Ecto neural progenitor cell (in vitro differentiated cells): ENCODE measurements at places on chromosomes 6 and 20.

GRCh38 chr6:33018904-33019303 lies 9.5 kb upstream of the HLA-DOA start:
- DNase-seq = no peak

DNA sequence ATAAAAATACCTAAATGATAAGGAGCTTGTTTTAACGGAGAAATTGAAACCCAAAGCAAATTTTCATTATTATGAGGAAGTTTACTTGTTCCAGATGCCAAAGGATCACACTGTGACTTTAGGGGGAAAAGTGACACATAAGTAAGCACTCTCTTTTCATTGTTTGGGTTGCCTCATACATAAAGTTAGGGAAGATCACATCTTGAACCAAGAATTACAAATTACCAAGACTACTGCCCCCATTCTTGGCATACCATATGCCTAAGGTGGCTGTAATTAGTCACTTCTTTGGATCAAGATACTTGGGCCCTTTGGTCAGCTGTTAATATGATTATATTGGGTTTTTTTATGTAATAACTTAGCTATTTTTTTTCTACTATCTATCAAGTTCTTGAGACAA lies 269.0 kb downstream of the COL12A1 start:
- DNase-seq = no peak

DNA sequence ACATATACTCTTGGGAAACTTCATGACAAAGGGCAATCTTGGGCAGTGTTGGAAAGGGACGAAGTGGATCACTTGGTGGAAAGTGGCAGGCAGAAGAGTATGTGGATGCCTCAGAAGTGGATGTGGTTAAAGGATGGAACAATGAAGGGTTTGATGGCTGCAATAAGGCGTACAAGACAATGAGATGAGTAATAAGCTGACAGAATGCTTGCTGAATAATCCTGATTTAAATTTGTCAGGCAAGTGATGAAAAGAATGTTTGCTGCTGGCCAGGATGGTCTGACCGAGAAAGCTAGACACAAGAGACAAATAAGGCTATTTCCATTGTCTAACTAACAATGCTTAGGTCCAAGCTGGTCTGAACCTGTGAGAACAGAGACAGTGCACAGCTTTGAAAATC lies 61.6 kb upstream of the CEP85L start:
- DNase-seq = no peak

DNA sequence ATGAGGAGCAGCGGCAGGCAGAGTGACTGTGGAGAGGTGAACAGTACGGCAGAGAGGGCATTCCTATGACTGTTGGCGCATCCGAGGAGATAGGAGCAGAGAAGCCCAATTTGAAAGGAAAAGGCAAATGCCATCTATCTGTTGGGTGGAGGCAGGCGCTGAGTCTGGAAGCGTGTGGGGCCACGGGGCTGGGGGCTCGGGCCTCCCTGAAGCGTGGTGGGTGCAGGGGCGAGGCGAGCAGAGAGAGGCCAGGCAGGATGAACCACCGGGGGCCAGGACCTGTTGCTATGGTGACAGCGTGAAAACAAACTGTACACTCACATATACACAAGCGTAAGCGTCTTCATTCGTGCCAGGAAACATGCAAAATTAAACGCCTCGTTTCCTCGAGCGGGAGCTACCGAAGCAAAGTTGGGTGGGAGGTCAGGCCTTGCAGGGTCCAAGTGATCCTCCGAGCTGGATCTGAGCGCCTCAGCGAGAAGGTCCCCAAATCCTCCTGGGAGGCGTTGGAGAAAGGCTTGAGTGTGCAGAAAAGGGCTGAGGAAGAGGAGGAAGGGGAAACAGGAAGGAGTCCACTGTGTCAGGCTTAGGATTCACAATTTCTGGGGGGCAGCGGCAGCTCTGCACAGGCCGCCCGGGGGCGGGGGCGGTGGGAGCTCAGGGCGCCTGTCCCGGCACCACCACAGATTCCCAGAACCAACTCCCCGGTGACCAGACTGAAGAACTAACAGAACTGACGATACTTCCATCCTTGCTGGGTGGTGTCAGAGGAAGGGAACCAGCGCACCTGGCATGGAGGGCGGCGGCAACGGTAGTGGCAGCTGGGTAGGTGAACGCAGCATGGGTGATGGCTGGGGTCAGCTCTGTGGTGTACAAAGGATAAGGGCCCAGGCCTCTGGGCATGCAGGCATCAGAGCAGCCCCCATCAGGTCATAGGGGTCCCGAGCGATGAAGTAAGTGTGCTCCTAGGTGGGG lies 68.2 kb downstream of the KHDC1L start:
- DNase-seq = no peak

DNA sequence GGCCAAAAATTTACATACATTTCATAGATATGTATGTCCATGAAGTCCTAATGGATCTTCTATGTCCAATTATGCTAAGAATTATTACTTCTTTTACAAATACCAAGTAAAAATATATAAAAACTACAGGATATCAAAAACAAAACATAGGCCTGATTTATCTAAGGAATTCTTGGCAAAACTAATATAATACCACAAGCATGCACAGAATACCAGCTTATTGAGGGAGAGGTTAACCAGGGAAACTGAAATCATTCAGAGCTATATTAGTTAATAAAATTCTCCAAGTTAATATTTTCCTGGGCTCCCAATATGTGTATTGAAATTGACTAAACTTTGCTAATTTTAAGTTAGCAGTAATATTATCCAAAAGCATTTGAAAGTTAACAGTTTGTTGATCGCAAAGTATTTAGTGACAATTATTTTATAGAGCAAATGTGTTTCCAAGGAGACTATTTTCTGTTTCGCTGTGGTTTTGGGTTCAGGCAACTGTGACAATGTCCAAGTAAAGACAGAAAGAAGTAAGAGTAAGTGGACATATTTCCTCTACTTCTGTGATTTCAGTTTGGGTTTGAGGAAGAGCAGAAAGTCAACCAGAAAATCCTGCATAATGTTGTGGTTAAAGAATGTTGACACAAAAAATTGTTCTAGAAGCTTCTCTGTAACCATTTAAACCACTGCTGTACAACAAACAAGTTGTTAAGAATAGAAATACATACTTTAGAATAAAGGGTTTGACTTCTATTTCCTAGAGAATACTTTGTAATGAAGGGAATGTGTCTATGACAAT lies 167.4 kb downstream of the COL21A1 start:
- DNase-seq = no peak

GRCh38 chr6:145963216-145964068 lies 716 bp downstream of the SHPRH start:
- no peak for DNase-seq

DNA sequence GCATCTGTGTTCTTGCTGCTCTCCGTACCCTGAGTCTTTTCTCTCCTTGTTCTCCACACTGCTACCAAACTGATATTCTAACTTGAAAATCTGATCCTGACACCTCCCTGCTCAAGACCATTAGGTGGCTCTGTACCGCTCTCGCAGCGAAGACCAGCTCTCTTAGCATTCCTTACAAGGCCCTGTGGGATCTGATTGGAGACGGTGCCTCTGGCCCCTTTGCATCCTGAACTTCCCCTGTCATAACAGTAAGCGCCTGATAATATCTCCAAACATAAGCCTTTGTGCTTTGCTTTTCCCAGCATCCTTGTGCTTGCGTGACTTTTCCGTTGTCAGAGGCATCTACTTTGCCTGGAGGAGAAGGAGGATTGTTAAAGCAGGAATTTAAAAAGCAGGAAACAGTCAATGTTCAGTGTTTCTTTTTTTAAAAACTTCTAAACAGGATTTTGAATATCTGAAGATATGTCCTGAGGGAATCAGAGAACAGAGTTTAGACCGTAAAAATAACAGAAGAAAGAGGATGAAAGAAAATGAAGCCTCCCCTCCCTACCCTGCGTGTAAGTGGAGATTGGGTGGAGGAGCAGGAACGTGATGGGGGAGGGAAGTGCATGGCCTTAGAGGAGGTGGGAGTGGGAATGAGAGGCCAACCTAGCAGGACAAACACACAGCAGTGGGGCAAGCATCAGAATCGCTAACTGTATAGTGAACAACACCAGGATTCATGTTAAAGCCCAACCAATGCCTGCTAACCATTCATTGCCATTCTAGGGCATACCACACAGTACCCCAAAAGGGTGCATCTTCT lies 89.2 kb upstream of the STMND1 start:
- peak; percentile 59 for DNase-seq

- no peak for DNase-seq
Observed at GRCh38 chr6:125947615-125948014, 9.0 kb upstream of the HINT3 start.

DNA sequence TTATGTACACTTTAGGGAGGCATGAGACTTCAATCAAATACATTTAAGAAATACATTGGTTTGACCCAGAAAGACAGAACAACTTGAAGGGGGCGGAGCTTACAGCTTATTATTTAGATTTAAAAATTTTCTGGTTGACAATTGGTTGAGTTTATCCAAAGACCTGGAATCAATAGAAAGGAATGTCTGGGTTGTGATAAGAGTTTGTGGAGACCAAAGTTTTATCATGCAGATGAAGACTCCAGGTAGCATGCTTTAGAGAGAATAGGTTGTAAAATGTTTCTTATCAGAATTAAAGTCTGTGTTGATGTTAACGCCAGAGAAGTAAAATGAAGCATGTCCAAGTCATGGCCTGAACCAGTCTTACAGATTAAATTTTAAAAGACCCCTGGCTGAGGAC lies 757.8 kb upstream of the ADGRB3 start:
- no peak for DNase-seq

- no peak for DNase-seq
Observed at GRCh38 chr20:54459279-54459678, 16.1 kb upstream of the DOK5 start.

DNA sequence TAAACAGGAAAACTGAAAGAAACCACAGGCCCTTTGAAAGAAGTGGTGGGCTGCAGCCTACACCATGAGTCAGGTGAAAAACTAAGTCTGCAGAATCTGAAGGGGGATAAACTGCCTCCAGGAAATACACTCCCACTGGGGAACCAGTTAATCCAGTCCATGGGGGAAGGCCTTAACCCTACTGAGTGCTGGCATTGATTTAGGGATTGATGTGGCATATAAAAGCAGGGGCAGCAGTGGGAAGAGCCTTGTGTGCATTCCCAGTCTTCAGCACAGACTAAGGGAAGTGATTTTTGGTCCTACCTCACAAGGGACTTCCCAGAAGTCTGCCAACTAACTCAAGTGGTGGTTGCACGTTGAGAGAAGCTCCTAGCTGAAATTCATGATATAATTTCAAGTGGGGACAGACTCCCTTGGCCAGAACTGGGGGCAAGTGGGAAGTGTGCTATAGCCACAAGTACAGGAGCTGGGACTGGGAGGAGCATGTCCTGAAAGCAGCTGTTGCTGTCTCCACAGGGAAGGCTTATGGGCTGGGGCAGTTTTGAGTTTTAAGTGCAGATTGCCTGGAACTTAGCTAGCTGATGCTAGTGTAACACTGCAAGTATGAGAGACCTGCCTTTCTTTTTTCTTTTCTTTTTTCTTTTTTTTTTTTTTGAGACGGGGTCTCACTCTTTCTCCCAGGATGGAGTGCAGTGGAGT lies 31.2 kb downstream of the CITED2 start:
- no peak for DNase-seq

GRCh38 chr6:130382872-130383490 lies 17.2 kb downstream of the TMEM200A start:
- no peak for DNase-seq

DNA sequence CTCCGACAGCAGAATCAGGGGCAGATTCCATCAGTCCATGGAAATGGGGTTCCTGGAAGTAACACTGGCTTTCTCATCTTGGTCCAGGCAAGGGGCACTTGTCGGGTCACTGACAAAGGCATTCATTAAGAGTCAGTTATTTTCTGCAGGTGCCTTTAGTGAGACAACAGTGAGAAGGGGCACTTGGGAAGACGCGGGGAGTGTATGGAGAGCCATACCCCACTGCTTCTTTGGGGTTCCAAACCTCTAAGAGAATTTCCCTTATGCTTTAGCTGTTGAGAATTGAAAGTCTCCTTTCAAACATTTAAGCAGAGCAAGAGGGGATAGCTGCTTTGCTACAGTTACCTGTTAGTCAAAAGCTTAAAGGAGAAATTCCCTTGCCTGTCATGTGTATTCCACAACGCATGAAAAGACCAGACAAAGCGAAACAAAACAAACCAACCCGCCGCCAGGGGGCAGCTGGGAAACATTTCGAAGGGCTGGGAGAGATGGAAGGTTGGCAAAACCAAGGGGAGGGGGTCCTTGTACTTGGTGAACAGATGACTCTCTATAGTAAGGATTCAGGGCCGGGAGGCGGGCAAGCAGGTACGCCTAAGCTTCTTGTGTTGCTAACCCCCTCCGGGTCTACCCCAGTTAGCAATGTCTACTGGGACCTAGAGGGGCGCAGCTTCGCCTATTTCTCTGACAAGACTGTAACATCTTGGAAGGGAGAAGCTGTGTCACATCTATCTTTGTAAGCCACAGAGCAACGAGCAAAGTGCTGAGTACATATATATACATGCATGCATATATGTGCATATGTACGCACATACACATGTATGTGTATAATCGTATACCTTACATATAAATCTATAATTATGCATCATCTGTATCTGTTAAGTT lies 474.9 kb upstream of the AGPAT4 start:
- DNase-seq = peak; percentile 87

GRCh38 chr20:8523684-8524083 lies 391.6 kb downstream of the PLCB1 start:
- no peak for DNase-seq

DNA sequence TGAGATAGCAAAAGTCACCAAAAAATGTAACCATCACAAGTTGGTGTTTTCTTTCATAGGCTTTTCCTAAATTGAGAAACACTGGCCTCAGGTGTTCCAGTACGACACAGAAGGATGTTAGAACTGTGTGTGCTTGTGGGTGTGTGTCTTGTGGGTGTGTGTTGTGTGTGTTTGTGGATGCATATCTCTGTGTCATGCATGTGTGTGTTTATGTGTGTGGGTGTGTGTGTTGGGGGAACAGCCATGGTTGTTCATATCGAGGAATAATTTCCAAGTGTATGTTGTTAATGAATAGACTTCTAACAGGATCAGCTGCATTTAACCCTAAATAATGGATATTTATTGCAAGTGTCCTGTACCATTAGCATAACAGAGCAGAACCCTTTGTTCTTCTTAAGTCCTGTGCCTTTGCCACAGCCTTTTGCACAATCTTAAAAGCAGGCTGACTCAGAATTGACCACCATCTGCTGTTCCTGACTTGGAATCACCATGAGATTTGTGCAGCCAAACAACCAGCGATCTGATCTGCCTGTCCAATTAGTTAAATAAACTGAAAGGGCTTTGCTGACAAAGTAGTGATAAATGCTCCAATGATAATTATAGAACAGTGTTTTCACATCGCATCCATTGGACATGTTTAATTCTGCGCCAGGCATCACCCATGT lies 7.6 kb downstream of the CD93 start:
- no peak for DNase-seq

DNA sequence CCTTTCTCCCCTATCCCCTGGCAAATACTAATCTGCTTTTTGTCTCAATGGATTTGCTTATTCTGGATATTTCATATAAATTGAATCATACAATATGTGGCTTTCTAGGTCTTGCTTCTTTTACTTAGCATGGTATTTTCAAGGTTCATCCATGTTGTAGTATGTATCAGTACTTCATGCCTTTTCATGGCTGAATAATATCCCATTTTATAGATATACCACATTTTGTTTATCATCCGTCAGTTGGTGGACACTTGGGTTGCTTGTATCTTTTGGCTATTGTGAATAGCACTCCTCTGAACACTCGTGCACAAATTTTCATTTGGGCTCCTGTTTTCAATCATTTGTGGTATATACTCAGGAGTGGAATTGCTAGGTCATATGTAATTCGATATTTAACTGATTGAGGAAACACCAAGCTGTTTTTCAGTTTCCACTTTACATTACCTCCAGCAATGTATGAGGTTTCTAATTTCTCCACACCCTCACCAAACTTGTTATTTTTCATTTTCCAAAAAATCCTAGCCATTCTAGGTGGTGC lies 30.5 kb upstream of the RIPPLY2 start:
- DNase-seq = no peak
